Choroid plexus epithelial cell (primary cell): ENCODE measurements at places on chromosomes 16 and 17.

GRCh38 chr16:84751241-84751640 lies 51.4 kb downstream of the USP10 start:
- no peak for DNase-seq

DNA sequence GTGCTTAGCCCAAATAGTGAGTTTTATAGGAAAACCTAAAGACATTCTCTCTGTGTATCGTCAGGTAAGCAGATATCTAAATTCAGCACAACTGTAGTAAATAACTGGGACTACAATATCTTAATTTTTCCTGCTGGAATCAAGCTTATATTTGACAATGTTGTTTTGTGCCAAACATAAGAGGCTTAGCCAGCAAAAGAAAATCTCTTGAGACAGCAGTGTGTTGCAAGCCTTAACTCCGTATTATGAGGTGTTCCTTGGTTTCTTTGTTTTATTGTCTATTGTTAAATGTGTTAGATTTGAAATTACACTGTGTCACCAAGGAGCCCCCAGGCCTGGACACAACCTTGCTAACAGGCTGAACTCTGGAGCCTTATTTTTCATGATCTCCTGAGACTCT lies 1570.6 kb upstream of the GOT2 start:
- no peak for DNase-seq

- no peak for DNase-seq
These were observed 565.2 kb downstream of the CDH8 start for GRCh38 chr16:61471023-61471422.

DNA sequence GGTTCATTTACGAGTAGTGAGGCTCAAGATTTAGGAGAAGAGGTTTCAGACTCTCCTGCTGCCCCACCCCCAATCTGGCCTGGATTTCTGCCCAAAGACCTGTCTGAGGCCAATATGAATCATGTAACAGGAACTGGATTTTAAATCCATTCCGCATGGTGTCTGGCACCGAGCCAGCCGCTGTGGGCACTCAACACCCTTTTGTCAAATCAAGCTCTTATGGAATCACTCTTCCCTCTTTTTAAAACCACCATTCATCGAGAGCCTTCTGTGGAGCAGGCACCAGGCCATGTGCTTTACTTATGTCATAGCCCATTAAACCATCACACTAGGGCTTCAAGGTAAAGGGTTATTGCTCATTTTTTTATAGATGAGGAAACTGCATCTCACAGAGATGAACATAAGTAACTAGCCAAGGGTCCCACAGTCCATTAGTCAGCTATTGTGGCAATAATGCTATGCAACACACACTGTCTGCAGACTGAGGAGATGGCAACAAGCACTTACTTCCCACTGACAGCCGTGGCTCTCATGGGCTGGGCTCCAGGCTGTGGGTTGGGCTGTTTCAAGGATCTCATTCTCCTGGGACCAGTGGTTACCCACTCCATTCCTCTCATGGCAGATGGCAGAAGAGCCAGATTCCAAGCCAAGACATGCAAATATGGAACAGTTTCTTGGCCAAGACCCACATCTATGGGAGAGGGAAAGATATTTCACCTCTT lies 93.6 kb downstream of the WSCD1 start:
- DNase-seq: no peak

DNA sequence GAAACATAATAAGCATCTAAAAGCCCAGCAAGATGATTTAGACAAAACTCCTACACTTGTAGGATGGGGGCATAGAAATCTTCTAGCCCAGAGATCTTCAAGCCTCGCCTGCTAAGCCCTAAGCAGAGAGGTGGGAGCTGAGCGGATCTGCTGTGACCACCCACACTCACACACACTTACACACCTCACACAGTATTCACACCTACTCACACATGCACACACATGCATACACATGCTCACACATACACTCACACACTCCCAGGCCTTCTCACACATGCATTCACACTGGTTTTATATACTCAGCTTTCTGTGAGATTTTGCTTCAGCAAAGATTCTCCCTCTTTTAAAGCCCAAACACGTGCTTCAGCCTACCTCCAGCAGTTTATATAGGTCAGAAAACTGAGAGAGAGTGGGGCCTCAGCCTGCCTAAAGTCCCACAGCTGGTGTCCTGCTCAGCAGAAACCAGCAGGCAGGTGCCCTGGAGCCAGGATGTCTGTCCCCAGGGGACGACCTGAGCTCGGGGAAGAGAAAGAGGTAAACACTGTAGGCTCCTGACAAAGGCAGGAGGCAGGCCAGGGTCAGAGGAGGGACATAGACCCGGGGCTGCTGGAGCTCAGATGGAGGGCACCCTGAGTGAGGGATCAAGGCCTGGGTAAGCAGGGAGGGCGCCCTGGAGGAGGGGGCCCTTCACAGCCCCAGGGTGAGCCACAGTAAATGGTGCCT lies 12.0 kb upstream of the KRT19 start:
- DNase-seq: no peak

DNA sequence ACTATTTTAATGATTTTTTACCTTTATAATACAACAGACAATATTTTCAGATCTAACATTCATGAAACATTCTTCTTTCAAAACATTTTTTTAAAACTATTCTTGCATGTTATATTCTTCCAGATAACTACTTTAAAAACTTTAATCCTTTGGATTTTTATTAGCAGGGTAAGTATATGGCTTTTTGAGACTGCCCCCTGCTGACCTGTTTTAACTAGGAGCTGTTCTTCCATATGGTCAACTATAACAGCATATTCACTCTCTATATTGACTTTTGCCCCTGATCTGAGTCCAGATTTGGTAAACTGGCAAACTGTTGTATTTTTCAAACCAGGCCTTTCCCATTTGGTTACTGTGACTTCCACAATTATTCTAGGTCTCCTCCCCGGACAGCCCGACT lies 16.5 kb downstream of the ZNF18 start:
- DNase-seq: peak; percentile 36

GRCh38 chr17:17873450-17873991 lies 36.7 kb upstream of the SREBF1 start:
- no peak for DNase-seq

DNA sequence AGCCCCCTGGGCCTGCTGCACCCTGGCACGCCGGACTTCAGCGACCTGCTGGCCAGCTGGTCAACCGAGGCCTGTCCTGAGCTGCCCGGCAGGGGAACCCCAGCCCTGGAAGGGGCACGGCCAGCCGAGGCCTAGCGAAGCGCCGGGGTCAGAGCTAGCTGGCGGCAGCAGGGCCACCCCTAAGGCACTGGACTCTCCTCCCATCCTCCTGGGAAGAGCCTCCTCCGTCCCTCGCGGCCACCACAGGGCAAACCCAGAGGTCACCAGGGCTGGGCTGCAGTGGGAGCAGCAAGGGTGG lies 2.3 kb downstream of the PERCC1 start:
- no peak for DNase-seq

DNA sequence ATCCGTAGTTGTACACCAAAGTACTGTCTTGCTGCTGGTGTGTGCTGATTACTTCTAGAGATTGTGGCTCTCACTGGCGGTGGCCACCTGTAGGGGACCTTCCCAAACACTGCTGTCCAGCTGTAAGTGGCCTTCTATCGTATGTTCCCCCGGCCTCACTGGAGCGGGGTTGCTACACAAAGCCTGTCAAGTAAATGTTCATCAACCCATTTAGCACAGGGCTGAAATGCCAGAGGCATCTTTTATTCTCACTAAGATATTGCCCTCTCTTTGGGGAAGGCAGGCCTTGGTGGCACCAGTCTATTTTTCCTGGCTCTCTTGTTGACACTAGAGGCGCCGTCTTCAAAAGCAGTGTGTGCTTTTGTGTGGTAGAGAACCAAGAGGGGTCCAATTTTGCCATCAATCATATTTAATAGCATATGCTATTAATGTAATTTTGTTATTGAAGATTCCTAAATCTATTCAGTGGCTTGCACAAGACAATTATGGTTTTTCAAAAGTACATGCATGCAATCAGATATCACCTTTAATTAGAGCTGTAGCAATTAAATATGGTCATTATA lies 514.4 kb upstream of the SALL1 start:
- DNase-seq: no peak

- DNase-seq: no peak
These were observed 30.6 kb upstream of the MAP3K14 start for GRCh38 chr17:45347444-45347843.

DNA sequence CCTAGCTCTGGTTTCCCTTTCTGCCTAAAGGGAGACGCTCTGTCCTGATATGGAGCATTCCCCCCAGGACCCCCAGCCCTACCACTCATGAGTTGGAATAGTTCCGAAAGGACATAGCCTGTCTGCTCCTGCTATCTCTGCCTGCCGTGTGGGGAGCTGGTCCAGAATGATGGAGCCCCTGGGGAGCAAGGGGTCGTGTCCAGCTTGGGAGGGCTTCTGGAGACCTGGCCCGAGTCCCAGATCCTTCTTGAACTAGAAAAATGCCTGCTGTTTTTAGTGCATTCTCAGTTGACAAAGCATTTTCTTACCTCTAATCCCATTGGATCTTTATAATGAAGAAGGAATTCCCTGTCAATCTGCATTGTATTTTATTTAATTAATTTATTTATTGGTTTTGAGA lies 9.1 kb upstream of the GRN start:
- no peak for DNase-seq

- no peak for DNase-seq
These were observed 690 bp upstream of the CDC27 start for GRCh38 chr17:47189732-47190237.

DNA sequence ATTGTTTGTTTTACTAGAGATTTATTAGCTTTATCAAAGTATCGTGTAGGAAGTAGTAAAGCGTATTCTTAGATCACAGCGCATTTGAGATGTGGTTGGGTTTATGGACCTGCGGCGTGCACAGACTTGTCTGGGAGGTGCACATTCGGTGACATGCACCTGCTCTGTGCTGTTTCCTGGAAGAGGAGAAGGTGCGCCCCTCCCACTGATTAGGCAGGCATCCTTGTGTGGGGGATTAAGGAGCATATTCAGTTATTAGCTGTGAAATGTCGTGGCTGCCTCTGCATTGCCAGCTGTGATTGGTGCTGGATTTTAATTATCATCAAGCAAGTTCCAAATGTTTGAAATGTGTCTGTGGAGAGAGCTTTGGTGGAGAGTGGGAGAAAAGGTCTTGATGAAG lies 903.8 kb upstream of the RBFOX1 start:
- DNase-seq: no peak

DNA sequence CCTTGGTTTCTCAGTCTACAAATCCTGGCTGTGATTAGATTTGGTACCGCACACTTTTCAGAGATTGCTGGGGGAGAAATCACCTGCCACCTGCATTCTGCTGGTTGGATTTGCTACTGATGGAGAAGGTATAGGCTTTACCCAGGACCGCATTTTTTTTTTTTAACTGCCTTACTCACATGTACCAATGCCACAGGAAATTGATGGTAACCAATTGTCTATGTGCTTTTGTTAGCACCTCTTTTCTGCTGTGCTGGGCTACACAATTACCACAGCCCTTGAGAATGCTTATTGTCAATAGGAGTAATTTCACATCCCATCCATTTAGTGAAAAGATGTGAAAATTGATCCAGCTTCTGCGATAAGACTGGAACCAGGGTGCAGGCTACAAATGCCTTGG lies 74.4 kb upstream of the TANC2 start:
- no peak for DNase-seq

DNA sequence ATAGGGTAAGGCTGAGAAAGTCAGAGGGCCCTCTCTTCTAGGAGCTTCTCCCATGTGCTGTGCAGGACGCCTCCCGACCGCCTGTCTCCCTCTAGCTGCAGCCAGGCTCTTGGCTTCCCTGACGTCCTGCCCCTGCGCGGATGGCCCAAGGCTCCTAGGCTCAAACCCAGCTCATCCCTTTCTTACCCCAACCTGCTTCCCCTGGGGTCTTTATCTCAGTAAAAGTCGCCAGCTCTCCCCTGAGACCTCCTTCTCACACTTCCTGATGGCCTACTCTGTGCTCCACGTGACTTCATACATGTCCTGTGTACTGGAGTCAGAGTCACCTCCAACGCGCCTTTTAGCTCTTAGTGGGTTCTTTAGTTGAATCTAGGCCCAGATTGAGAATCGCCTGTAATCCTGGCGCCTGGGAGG lies 1.1 kb upstream of the ZNF747 start:
- peak; percentile 88 for DNase-seq

DNA sequence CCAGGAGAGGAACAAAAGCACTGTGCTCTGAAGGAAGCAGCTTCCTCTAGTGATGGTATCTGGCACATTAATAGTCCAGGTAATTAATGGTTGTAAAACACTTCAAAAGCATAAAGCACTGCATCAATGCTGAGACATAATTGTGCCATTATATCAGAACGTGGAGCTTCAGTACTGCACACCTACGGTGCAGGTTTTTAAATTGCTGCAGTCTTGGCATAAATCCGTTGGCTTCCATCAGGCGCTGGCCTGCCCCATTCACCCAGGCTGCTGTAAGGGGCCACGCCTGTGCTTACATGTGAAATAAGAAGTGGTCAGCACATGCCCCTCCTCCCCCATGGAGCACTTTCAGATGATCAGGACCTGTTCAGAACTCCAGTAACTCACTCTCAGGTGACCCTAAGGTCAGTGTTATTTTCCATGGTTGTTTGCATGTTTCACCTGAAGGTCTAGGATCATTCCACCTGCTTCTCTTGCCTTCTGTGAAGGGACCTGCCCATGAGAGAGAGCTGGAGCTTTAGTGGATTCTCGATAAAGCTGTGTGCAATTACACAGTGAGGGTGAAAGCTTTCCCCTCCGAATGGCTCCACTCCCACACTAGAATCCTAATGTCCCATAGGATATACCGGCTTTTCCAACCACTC lies 345.3 kb downstream of the CA10 start:
- no peak for DNase-seq

GRCh38 chr16:24721830-24722238 lies 7.6 kb upstream of the TNRC6A start:
- no peak for DNase-seq

GRCh38 chr17:47618410-47618809 lies 31.3 kb upstream of the KPNB1 start:
- peak; percentile 48 for DNase-seq

DNA sequence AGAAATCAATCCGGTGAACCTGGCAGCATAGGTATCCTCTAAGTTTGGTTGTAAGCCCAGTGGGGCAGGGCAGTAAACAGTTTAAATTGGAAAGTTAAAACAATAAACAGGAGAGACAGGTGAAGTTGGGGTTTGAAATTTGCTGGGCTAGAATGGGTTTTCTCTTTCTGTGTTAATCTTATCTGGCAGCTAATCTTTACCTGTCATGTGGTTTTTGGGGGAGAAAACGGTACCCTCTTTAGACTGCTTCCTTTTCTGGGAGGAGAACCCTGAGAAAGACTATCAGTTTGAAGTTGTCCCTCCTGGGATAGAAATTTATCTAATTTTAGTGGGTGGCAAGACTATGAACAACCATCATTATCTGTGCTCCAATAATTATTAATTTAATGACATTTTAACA lies 24.0 kb downstream of the CDH13 start:
- no peak for DNase-seq

DNA sequence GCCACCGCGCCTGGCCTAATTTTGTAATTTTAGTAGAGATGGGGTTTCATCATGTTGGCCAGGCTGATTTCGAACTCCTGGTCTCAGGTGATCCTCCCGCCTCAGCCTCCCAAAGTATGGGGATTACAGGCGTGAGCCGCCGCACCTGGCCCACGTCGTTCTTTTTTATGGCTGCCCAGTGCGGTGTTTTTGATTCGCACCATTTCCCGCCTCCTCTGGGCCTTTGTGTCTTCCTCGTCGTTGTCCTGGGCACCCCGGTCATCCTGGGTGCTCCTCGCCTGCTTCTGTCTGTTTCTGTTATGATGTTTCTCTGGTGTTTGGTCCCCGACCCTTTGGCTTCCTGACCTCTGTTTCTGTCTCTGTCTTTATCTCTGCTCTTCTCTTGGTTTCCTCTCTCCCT lies 15.0 kb downstream of the CBX4 start:
- no peak for DNase-seq

GRCh38 chr16:55529018-55529417 lies 20.1 kb downstream of the LPCAT2 start:
- DNase-seq: no peak

- peak; percentile 66 for DNase-seq
These were observed 27.1 kb downstream of the GNPTG start for GRCh38 chr16:1378804-1379303.
